ENCODE measurements at places on chromosomes 6 and 20.

GRCh38 chr6:40681622-40682021 is 94.5 kb upstream of the LRFN2 start:
- no peak for DNase-seq

- peak; percentile 90 for DNase-seq
These were observed 9.9 kb downstream of the NRN1 start for GRCh38 chr6:5996714-5997419.

GRCh38 chr6:80938131-80938530 is 814.4 kb downstream of the TENT5A start:
- peak; percentile 52 for DNase-seq

- DNase-seq, result no peak
These were observed 20.3 kb downstream of the KIZ start for GRCh38 chr20:21146215-21146614.

DNA sequence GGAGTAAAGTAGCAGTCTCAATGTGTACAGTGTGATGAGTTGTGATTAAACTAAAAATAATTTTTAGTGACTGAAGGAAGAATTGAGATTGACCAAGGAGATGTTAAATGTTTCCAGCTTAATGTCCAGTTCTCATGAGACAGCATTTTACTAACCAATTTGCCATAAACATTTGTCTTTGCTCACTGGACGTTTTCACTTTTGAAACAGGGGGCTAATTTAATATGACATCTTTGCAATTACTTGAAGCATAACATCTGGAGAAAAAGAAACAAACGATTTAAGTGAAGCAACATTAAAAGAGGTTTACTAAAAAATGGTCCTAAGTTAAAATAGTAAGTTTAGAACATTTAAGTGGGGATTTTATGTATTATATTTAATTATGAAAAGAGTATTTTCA is 443.8 kb downstream of the BCKDHB start:
- DNase-seq, result no peak

GRCh38 chr20:57716202-57716601 is 6.4 kb upstream of the PMEPA1 start:
- peak; percentile 70 for DNase-seq

DNA sequence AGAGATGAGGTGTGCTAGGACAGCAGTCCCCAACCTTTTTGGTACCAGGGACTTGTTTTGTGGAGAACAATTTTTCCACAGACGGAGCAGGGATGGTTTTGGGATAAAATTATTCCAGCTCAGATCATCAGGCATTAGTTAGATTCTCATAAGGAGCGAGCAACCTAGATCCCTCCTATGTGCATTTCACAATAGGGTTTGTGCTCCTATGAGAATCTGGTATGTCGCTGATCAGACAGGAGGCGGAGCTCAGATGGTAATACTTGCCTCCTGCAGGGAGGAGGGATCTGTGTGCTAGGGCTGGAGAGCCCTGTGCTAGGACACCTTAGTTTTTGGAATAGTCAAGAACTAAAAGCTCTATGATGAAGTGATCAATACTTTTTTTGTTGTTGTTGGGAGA is 2.5 kb downstream of the SMIM13 start:
- peak; percentile 68 for DNase-seq

DNA sequence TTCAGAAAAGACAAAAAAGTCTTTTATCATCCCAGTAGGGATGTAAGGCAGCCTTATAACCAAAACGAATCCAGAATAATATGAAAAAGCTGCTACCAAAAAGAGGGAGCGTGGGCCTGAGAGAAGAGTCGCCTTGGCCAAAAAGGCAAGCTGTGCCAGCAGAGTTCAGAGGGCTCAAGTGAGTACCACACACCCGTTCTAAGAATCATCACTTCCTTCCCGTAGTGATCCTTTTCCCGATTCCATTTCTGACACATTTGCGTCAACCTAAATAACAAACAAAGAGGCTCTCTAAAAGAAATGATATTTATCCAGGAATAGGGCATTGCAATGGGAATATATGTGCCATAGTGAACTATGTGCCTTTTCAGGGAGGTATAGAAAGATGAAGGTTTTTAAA is 3.8 kb upstream of the TMEM181 start:
- no peak for DNase-seq

DNA sequence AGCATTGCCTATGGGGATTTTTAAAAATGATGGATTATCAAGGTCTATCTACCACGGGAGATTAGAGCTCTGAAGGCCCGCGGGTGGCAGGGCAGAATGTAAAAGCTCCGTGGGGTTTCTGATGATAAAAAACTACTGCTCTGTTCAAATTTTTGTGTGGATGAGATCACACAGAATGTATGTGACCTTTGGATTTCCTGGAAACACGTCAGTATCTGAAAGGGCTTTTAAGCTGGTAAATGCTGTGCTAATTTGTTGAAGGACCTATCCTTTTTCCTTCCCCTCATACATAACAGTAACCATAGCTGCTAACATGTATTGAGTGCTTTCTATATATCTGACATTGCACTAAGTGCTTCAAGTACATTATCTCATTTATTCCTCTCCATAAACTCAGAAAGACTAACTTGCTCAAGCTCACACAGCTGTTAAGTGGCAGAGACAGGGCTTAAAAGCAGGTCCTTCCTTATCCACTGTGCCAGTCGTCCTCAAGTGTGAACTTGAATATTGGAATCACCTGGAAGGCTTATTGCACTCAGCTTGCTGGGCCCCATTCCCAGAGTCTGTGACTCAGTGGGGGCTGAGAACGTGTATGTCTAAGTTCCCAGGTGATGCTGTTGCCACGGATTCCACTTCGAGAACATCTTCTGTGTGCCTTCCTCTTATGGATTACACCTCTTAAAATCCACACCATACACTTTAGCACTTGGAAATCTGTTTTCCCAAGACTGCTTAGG is 1.9 kb upstream of the TMEM242 start:
- no peak for DNase-seq

DNA sequence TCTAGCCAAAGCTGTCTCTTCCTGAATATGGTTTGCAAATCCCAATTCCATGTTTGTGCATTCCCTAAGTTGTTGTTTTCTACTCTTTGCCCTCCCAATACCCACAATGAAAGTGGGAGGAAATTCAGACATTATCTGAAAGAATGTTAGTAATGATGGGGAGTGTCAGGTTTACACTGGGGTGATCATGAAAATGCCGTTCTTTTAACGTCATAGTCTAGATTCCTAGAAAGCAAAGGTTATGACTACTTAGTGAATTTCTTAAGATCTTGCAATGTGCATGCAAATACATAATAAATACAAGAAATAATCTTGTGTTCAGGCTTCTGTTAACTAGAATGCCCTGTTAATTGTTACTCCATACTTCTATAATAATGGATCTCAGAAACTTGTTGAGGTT is 101.0 kb downstream of the LCA5 start:
- no peak for DNase-seq

GRCh38 chr20:53853111-53853713 is 217.2 kb downstream of the BCAS1 start:
- no peak for DNase-seq

DNA sequence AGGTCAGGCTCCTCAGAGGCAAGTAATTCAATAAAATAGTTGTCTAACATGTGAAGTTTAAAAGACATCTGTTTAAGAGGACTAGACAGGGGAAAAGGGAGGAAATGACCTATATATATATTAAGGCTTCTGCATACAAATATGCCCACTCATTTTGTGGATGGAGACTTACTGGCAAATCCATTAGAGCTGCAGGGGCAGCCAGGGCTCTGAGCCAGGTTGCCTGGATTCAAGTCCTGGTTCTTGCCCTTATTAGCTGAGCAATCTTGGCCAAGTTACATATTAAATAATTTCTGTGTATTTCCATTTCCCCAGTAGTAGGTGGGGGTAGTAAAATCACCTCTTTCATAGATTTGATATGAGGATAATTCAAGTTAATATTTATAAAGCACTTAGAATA is 287.0 kb upstream of the RIMS1 start:
- DNase-seq, result no peak

DNA sequence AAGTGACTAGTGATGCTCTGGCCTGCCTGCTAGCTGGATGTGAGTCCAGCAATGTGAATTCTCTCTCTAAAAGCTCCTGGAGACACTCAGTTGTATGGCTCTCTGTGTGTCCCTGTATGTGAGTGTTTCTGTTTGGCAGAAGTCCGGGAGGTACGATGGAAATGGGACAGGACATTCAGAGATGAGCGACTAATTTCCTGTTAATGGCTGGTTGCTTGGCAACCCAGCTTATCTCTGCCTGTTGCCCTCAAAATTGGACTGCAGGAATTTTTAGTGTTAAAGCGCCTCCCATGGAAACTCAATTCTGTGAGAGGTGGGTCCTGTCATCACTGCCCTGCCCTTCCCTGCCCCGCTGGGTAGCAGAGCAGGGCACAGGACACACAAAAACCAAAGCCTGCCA is 136.8 kb upstream of the LRFN2 start:
- peak; percentile 64 for DNase-seq

DNA sequence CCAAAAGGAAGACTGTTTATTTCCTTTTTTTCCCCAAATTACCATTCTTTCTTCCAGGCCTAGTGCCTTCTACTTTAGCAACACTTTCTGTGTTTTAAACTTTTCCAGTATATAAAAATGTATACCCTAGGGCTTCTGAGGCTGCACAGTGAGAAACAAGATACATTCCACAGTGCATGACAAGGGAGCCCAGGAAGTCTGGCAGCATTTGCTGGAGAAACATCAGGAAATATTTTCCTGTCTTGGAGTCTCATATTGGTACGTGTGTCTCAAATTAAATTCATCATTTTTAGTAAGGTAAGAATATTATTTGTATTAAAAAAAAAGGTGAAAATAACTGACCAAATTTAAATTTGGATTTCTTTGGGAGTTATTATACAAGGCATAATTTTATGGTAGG is 662.6 kb downstream of the RFPL4B start:
- peak; percentile 76 for DNase-seq

- peak; percentile 15 for DNase-seq
These were observed 61.9 kb upstream of the OPRM1 start for GRCh38 chr6:153976921-153977693.
